ENCODE measurements at places on chromosomes 12 and 14.

GRCh38 chr14:53581504-53581903 is 375.1 kb downstream of the BMP4 start:
- DNase-seq: no peak

GRCh38 chr12:51959211-51959610 is 7.7 kb downstream of the ACVR1B start:
- DNase-seq: no peak

GRCh38 chr12:116390401-116391335 is 113.2 kb upstream of the MED13L start:
- no peak for DNase-seq

DNA sequence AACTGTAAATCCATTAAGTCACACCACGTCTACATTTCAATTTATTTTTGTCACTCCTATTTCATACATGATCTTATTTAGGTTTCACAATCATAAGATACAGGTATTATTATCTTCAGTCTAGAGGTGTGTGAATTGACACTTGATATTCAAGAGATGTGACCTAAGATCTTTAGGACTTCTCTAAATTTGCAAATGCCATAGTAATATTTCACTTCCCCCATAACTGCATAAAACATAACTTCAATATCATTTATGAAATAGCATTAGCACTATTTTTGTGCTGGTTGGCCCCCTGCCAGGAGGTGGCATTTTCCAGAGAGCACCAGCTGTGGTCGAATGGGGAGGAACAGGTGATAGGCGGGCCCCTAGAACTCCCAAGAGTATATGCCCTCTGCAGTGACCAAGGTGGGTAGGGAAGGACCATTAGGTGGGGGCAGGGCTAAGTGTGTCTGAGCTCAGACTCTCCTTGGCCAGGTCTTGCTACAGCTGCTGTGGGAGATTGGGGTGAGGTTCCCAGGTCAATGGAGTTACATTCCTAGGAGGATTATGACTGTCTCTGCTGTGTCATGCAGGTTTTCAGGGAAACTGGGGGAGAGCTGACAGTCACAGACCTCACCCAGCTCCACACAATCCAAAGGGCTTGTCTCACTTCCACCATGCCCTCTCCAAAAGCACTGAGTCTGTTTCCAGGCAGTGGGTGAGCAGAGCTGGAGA is 49.2 kb upstream of the ERGIC2 start:
- DNase-seq: no peak

- DNase-seq: no peak
These were observed 958.4 kb downstream of the SLC6A15 start for GRCh38 chr12:83954071-83954789.

- DNase-seq: no peak
These were observed 180.9 kb upstream of the PDE3A start for GRCh38 chr12:20187456-20187855.

DNA sequence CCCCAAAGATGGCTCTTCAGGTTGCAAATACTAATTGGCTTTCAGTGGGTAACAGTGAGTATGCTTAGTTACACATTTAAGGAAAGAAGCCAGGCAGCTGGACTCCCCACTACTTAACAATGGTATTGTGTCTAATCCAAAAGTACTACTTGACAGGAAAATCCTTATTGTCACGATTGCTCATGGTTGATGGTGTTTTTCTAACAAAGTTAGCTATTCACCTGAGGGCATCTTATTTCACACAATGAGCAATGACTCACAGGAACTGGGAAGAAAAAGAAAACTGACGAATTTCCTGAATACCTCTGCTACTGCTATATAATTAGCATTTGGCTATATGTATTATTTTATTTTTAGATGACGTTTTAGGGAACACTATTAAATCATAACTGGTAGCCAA is 33.4 kb upstream of the ALG10 start:
- DNase-seq: no peak

GRCh38 chr14:90445011-90445410 is 48.2 kb downstream of the CALM1 start:
- DNase-seq: no peak

- DNase-seq: no peak
These were observed 63.7 kb upstream of the IFNG-AS1 start for GRCh38 chr12:67925552-67925951.

DNA sequence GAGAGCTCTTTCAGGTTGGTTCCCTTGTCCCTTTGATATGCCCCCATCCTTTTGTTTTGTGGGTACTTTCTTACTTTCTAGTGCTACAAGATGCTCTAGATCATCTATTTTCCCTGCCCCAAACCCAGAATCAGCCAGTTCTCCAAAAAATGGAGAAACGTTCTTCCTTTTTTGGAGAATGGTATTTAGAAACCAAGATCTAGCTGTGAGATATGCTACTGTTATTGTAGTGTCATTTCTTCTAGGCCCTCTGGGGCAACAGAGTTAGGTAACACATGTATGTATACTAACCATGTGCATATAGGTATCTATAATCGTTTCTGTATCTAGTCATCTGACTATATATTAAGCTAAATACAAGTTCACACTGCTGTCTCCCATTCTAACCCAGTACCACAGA is 6.9 kb upstream of the IGFBP6 start:
- no peak for DNase-seq

DNA sequence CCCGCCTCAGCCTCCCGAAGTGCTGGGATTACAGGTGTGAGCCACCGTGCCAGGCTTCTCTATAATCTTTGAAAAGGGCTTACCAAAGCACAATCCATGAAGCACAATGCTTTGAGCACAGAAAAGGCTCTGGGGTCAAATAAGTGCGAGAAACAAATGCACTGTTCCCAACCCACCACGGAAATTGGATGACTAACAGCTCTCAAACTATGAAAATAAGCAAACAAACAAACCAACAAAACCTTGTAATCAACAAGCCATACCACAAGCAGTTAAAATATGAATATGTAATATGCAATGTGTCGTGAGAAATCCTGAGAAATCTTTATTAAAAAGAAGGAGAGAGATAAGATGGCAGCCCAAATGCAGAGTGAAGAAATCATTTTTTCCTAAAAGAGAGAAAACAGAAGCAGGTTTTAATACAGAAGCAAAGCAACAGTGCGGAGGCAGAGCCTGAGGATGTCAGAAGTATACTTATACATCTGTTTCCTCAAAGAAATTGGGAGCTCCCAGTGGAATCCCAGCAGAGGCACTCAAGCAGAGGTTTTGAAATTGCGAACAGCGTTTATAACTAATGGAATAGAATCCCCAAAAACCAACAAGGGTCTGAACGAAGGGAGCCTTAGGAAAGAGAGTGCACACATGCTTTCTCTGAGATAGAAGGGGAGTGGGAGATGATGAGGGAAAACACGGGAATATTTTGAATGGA is 17.1 kb downstream of the SMCO2 start:
- DNase-seq: no peak

GRCh38 chr12:110704750-110705149 is 15.8 kb upstream of the HVCN1 start:
- DNase-seq: no peak

- DNase-seq: no peak
These were observed 6.2 kb upstream of the GPX2 start for GRCh38 chr14:64948612-64949210.

DNA sequence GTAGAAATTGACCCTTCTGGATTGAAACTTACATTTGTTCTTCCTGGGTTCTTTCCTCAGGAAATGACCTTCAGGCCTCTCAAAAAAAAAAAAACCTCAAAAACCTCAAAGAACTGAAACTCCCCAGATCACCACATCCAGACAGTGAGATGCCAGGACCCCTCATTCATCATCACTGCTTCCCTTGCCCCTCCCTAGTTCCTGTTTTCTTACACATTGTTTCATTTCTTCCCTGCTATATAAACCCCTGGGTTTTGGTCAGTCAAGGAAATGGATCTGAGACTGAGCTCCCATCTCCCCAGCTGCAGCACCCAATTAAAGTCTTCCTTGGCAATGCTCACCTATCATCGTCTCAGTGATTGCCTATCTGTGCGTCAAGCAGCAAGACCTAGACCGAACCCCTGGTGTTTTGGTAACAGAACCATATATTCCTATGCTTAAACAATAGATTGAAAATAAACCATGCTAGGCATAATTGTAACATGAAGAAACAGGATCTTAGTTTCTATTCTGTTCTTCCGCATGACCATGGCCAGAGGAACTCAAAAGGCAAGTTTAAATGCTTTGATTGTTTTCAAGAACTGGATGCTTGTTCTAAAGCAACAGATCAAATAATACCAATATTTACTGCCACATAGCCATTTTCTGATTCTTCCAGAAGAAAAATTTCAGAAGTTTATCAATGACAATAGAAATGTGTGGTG is 108.0 kb upstream of the MAX start:
- DNase-seq: peak; percentile 30

DNA sequence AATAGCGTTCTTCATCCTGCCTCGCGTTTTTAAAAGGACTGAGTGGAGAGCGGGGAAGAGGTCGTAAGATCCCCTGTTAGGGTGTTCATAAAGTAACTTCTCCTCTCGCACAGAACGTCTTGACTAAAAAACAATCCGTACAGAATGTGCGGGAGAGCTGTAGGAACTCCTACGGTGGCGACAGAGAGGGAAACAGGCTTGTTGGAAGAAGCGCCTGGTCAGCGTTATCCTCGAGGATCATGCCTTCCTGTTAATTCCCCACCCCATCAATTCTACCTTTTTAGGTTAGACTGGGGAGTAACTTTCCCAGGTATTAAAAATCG is 399 bp upstream of the WASHC4 start:
- no peak for DNase-seq

DNA sequence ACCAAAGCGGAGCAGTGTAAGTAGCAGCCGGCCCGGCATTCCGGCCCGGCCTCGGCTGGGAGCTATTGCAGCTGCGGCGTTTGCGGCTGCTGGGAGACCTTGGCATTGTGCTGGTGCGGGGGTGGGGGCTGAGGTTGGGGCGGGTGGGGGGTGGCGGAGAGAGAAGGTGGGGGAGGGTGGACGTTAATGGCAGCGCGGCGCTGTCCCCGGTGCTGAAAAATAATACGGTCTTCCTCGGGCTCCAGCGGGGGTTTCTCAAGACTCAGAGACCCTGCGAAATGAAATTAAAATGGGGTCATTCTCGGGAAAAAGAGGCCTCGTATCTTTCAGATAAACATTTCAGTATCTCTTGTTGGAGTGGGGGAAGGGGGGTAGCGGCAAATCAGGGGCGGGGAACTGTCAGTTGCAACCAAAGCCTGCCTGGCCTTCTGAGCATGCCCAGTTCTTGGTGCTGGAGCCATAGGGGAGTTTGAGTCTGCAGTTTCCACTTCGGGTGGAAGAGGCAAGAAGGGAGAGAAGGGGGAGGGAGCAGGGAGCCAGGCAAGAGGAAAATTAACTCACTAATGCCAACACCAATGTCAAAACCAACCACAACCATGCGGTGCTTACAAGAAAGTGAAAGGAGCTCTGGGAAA is 414 bp downstream of the UNC79 start:
- DNase-seq: peak; percentile 7

DNA sequence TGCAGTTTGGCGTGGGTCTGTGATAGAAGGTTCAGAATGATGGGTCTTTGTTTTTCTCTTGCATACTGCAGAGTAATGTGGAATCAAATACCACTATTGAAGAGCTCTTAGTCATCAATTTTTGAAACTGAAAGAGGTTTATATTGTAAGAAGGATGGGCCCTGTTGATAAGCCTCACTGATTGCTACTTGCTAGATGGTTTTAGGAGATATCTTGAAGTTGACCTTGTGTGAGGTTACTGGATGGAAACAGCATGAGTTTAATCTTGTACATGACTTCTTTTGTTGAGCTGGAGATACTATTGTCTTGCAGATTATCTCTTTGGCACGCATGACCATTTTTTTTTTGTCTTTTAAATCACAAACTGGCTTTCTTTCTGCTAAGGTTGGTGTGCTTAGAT is 13.8 kb downstream of the BICD1 start:
- no peak for DNase-seq

- no peak for DNase-seq
These were observed 33.9 kb downstream of the ACTN1 start for GRCh38 chr14:68945190-68945584.
